ENCODE measurements at places on chromosomes 7 and 10.

DNA sequence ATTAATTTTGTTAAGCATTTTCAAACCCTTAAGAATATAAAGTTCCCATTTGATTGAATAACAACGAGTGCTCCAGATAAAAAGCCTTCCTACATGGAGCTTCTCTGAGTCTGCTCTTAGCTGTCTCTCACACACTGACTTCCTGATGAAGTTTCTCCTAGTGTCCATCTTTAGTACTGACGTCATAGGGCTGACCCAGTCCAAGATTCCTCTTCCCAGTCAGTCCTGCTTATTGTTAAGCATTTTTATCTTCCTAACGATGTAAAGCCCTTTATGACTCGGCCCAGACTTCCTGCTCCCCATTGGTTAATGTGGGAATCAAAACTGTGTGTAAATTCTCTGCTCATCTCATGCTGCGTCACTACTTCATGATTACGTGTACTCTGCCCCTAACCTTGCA is 398.8 kb downstream of the TFEC start:
- DNase-seq = no peak

DNA sequence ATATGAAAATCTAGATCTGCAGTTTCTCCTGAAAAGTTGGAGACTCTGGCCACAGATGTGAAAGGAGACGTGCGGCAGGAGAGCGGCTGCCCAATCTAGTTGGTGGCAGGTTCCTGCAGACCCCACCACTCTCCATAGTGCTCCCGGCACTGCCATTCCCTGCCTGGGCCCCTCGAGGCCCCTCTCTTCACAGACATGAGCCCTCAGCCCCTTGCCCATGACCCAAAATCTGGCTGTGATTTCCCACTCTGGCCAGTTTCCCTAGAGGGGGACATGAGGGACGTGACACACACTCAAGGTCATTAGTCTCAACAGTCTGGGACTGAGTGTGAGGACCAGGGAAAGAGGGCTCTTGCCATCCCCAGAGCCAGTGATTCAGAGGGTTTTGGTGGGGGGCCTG is 138.7 kb downstream of the PTPN20 start:
- no peak for DNase-seq

DNA sequence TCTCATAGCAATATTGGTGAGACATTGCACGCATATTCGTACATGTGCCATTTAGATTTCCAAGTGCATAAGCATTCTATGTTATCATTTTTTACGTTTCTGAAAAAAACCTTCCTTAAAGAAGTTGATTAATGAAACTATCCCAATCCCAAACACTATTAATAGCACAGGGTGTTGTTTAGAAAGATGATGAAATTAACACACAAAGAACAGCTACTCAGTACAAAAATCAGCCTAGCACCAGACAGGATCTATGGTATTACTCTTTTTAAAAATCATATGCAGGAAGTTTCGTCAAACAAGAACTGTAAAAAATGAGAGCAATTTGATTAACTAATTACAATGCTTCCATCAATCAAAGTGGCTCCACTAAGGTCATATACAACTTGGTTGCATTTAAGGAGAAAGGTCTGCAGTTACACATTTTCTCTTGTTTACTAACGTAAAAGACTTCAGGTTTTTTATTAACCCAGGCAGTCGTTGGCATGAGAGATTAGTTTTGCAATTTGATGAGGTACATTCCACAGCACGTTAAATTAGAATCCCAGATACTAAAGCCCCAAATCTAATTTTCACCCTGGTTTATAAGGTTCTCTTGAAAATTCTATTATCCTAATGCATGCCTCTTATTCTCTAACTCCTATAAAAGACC is 38.1 kb downstream of the SLC35B4 start:
- no peak for DNase-seq

DNA sequence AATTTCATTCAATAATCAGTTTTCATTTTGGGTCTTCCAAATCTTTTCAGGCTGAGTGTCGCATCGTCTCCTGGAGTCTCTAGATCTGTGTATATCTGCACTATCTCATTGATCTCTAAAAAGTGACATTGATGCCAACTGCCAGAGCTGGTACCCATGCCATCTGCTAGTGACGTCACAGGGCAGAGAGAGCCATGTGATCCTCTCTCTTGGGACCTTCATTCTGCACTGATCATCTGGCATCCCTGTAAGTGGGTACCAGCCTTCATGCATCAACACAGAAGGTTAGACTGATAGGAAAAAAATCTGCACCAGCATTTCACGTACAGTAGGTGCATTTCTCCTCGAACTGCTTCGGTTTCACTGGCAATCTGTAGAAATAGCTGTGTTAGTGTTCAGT is at the start of gene NEUROD6:
NEUROD6 (minus strand) TSS at position 124 of the 400 bp plus-strand sequence. CDS start 1,458 bp downstream, outside the sequence.
- no peak for DNase-seq

- no peak for DNase-seq
Observed at GRCh38 chr10:86164960-86165630, 201.5 kb downstream of the GRID1 start.

- DNase-seq = no peak
Observed at GRCh38 chr10:978826-979421, 9.3 kb upstream of the GTPBP4 start.

DNA sequence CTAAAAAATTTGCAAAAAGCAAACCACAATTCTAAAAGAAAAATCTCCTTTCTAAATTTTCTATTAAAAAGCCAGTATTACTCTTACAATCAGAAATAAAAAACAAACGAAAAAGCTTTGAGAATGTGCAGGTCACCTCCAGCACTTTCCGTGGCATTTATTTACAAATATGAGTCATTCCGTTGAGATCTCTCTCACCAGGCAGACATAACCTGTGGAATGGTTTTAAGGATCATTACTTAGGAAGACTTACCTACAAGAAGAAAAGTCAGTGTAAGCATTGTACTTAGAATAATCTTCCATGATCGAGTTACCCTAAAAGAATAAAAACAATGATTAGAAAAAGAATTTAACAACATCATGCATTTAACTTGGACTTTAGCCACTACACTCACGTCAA is 3.3 kb downstream of the SUN3 start:
- no peak for DNase-seq

- no peak for DNase-seq
Observed at GRCh38 chr7:101969997-101970585, 152.7 kb downstream of the CUX1 start.

DNA sequence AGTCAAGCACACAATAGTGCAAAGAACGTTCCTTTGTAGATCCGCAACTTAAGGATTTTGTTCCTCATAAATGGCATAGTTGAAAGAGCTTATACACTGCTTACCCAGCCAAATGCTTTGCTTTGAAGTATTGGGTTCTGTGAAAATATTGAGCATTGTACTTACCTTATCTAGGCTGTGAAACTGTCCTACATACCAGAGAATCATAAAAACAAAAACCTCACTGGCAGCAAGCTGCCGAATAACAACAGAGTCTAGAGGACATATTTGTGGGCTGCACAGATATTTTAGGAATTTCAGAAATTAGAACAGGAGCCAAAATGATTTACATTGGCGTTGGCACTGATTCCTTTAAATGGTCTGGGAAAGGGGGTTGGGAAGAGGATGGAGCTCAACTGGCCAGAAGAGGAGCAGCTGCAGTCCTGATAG is 174.8 kb downstream of the RTKN2 start:
- DNase-seq = no peak

GRCh38 chr7:129958643-129959470 is 6.1 kb upstream of the UBE2H start:
- no peak for DNase-seq

DNA sequence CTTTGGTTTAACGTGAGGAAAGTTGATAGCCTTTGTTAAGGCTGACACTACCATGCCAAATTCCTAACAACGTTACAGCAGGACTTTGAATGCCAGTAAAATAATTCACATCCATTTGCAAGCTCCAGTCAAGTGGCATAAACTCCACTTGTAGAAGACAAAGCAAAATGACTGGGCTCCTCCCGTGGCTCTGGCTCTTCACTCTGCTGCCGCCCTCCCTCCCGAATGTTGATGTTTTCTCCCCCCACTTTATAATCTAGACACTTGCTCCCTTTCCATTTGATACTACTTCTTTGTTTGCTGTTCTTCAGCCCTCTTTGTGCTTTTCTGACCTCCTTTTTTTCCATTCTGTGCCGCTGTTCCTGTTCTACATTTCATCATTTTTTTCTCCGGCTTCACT is 22.8 kb upstream of the ITGB8 start:
- DNase-seq = no peak

GRCh38 chr10:120600871-120601649 is 144.0 kb downstream of the PLPP4 start:
- no peak for DNase-seq

DNA sequence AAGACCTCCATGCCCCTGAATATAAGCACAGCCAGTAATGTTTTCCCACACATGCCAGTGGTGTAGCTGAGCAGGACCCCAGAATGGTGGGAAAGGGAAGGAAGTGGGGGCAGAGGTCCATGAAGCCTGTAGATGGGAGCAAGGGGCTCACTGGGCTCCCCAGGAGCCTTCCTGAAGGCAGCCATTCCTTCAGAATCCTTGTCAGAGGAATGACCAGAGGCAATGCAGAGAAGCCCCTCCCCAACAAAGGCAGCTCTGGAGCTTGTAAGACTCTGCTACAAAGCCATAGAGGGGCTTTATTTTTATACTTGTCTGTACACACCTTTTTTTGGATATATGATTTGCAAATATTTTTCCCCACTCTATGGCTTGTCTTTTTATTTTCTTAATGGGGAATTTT is 165.0 kb upstream of the TCF7L2 start:
- no peak for DNase-seq

DNA sequence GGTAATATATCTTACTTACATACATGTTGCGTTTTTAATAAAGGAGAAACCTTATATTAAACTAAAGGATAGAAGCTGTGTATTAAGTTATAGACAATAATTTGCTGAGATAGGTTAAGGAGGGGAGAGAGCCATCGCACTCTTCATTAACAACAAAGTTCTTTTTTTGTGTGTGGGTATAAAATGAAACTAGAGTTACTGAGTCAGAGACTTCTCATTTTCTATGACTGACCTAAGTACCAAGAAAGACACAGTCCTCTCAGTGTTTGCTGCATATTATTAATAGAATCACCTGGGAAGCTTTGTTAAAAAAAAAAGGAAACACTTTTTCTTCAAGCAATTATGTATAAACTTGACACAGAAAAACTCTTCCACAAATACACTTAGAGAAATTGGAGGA is 31.4 kb downstream of the FEZF1 start:
- DNase-seq = no peak
